ENCODE measurements at places on chromosomes 2 and 18.

GRCh38 chr18:59663096-59663495 lies 34.1 kb downstream of the CCBE1 start:
- DNase-seq = no peak

GRCh38 chr2:26243470-26244308 lies 743 bp downstream of the HADHA start:
- no peak for DNase-seq

GRCh38 chr18:73843455-73843854 lies 304.2 kb downstream of the FBXO15 start:
- no peak for DNase-seq

GRCh38 chr2:16152928-16153753 lies 212.8 kb downstream of the MYCN start:
- no peak for DNase-seq

GRCh38 chr18:34875150-34875549 lies 165.1 kb downstream of the DTNA start:
- DNase-seq = no peak

DNA sequence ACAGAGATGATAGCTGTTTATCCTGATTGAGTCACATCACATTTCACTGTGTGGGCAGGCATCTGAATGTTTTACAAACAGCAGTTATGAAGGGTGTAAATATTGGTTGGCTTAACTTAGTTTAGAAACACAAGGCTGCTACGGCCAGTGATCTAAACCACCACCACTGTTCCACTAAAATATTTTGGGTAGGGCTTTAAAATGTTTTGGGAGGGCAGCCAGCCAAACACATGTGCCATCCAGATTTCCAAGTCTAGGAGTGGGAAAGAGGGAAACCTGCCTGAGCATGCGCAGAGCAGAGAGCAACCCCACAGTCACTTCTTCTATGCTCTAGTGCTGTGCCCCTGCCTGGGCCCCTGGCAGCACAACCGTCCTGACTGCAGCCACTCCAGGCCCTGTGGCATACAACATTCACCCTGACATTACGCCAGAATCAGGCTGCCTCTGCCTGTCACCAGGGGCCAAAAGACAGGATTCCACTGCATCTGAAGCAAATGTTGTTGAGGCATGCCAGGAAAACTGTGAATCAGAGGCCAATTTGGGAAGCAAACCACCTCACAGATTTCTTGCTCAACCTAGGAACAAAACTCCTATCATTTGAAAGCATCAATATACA lies 74.8 kb upstream of the COL5A2 start:
- no peak for DNase-seq

- DNase-seq = no peak
Observed at GRCh38 chr18:59357928-59358327, 1.1 kb downstream of the LMAN1 start.

GRCh38 chr2:97678298-97678697 lies 8.8 kb downstream of the C2orf92 start:
- DNase-seq = no peak

DNA sequence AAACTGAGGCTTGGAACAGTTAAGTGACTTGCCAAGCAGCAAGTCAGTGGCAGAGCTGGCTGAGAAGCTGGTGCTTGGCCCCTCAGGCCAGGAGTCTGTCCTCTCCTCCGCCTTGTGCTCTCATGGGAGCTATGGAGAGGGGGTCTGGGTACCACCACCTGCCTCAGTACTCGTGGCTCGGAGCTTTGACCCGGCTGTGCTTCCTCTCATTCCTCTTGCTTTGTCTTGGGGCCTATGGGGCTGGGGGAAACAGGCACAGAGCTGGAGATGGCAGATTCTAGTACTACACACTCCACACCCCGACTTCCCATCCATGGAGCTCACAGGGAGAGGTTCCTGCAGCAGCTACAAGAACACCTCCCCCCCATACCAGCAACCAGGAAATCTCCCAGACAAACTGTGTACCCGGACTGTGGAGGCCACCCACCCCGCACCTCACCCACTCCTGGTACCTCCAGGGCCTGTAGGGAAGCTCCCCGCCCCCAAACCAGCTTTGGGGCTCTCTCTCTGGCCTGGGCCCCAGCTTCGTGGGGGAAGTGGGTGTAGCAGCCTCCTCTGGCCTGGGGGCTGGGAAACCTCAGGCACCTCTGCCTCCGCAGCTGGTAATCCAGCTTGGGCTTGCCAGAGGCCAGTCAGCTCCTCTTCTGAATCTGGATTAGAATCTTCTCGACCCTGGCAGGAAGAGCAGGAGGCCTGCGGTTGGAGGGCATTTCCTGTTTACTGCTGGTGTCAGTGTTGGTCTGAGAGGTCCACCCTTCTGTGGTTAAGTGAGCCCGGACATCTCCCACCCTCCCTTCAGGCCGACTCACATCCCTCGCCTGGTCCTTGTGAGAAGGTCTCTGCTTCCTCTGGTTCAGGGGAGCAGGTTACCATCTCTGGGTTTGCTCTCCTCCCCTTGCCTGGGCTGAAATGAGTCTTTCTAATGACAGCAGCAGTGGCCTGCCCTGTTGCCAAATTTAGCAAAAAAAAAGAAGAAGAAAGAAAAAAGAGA lies 22.3 kb upstream of the RHOB start:
- DNase-seq = no peak

GRCh38 chr2:10446631-10447030 lies 1.5 kb downstream of the ODC1 start:
- no peak for DNase-seq

GRCh38 chr18:75502286-75502685 lies 74.8 kb upstream of the SMIM21 start:
- DNase-seq = no peak

- no peak for DNase-seq
Observed at GRCh38 chr2:56741601-56742102, 557.9 kb downstream of the CCDC85A start.

DNA sequence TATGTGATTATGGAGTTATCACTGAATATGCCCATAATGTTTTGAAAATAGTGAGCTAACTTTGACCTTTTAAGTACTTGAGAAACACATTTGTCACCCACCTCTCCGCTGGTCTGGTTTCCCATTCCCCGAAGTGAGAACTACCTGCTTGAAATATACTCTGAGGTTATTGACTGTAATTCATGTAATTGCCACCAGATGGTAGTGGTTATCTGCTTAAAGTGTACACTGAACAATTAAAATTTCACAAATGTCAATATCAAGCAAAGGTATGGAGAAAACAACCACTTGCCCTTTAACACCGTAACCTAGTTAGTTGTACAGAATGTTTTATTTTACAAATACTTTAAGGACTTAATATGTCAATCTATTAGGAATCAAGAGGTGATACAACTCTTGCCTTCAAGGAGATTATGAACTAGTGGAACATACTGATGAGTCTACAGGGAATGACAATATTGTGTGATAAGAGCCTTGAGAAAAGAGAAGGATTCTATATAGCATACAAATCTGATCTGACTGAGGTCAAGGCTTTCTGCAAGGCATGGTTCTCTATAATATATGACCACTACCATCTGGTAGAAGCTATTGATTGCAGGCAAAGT lies 316.8 kb upstream of the KCNH7 start:
- DNase-seq = no peak
